ENCODE measurements at places on chromosomes 16 and 17. TPM values are rescaled to one million over a fixed set of nuclear protein-coding genes. Genes with fewer than 3 reads are reported as not detected.

DNA sequence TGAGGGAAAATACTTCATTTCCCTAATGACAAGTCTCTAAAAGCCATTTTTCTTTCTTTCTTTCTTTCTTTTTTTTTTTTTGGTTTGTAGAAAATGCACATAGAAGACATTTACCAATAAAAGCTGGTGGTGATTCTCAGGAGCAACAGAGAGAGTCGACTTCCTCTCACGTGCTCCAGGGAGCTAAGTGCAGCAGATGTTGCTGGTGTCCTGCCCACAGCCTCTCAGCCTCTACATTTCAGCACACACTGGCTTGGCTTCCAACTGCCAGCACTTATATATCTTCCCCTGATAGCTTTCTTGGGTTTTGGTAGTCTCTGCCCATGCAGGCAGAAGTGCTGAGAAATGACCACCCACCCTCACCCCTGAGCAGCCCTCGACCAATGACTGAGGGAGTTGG is 58.4 kb upstream of the MARCHF10 start:
- DNase-seq, result no peak

GRCh38 chr16:78967948-78968347 is 632.6 kb downstream of the MAF start:
- no peak for DNase-seq

Gene CFDP1
- total RNA-seq, result 70.9 TPM

DNA sequence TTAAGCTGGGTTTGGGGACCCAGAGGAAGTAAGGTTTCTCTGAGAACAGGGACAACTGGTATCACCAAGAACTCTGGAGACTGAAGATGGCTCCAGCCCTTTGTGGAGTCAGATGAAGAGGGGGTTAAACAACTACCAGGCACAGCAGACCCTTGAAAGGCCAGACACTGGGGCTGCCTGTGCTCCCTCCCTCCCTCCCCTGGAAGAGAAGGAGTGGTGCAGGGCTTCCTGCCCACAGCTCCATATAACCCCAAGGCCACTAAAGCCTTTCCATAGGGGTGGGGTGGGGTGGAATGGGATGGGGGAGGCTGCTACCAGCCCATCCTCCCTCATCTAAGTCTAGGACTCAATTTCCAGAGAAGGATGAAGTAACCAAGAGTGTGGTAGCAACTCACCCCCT is 66.7 kb downstream of the CCDC182 start:
- no peak for DNase-seq

- DNase-seq, result no peak
Observed at GRCh38 chr17:29911641-29912177, 18.3 kb downstream of the SSH2 start.

DNA sequence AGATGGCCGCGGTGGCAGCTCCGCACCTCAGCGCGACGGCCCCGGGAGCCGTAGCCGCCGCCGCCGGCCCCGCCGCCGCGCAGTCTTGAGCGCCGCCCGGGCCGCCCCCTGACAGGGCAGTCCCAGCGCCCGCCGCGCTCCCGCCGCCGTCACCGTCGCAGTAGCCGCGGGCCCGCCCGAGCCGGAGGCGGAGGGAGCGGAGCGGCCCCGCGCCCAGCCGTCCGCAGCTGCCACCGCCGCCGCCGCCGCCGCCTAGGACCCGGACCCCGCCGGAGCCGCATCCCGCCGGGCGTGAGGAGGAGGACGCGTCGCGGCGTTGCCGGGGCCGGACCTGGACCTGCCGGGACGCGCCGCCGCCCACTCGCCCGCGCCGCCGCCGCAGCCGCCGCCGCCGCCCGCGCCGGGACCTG is 218 bp downstream of the TNRC6C start:
- DNase-seq, result no peak

Gene NFAT5
- 64.3 TPM for total RNA-seq

- no peak for DNase-seq
Observed at GRCh38 chr17:3602499-3602898, 6.7 kb downstream of the TRPV1 start.

Gene CHD9NB
- 6.4 TPM for total RNA-seq

Gene WNT9B
- total RNA-seq, result not detected

DNA sequence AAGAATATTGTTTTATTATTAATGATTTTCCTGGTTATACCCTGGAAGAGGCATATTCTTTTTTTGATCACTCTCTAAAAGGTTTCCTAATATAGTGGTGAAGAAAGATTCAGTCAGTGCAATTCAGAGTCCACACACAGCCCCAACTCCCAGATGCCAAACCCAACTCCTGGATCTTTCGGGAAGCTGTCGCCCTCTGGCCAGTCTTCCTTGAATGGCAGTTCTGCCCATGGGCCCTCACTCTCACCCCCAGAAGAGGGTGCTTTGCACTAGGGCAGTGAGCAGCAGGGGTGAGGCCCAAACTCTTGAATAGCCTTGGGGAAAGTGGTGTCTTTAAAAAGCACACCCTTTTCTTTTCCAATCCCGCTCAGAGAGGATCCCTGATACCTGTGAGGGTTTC is 11.0 kb downstream of the KRT32 start:
- peak; percentile 56 for DNase-seq

DNA sequence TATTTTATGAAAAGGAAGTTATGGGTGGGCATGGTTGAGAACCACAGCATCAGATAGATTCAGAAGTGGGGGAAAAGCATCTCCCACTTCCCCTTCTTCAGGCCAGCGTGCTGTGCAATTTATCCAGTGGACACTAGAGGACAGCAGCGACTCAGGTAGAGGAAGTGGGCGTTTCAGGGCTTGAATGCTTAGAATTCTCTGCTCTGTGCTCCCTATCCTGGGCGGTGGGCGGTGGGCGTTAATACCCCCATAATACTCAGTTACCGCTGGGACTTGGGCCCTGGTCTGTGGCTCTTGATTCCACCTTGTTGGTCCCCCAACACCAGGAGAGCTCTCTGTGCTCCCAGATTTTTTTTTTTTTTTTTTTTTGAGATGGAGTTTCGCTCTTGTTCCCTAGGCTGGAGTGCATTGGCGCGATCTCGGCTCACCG is 3.7 kb upstream of the LYZL6 start:
- peak; percentile 65 for DNase-seq

Gene ACSM5
- not detected for total RNA-seq

Gene ACAP1
- 4.1 TPM for total RNA-seq

Gene G6PC1
- total RNA-seq, result not detected

DNA sequence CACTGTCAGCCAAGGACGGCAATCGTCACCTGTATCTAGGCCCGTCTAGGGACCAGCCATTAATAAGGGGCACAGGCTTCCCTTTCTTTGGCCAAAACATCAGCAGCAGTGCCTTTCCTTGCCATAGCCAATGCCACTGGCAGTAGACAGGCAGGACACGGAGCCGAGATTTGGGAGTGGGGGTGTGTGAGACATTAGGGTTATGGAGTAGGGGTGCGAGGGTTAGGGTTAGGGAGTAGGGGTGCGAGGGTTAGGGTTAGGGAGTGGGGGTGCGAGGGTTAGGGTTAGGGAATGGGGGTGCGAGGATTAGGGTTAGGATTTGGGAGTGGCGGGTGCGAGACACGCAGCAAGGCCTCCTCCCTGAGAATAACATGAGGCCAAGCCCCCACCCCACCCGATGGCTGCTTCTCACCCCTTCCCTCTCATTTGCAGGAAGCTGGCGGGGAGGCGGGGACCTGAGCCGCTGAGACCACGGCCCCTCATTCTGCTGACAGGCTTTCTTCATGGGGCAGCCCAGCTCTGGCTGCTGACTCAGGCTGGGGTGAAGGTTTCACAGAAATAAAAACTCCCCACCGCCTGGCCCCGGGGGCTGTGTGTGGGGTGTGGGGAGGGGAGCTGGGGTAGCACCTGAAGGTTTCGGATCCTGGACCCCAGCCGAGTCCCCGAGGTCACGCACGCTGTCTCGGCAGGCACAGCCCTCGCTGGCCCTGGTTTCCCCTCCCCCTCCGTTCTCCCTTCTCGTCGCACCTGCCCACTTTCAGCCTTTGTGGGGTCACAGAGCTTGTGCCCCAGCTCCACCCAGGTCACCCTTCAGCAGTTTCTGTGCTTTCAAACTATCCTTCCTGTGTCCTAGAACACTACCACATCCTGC is 93.8 kb downstream of the PGS1 start:
- DNase-seq, result no peak

DNA sequence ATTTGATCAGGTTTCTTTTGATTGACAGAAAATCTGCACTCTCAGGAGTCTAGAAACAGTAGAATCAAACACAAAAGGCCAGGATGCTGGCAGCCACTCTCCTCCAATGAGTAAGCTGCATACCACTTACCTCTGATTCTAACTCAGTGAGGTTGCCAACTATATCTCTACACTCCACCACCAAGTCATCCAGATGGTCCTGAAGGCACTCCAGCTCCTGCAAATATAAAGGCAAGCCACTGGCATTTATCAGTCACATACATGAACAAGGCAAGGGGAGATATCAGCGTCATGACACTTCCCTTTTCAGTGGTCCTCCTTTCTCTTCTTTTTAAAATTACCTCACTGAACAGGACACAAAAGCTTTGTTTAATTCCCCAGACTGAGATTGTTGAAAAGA is 53.1 kb upstream of the CLEC18B start:
- DNase-seq, result no peak

GRCh38 chr17:78559749-78560368 is 17.3 kb downstream of the DNAH17 start:
- DNase-seq, result peak; percentile 73
